Dermis microvascular lymphatic vessel endothelial cell (primary cell): ENCODE measurements at places on chromosomes 3 and 15. TPM values are rescaled to one million over a fixed set of nuclear protein-coding genes. Genes with fewer than 3 reads are reported as not detected.

KBTBD8 gene
- total RNA-seq = 1.0 and 1.8 TPM in 2 replicates

- DNase-seq = no peak
These were observed 57.3 kb downstream of the DIPK2A start for GRCh38 chr3:144028798-144029411.

GRCh38 chr3:42746455-42747450 is 26.3 kb downstream of the CCDC13 start:
- no peak for DNase-seq

PLIN1 gene
- under 0.01 TPM in 1 of 2 replicates, not detected in the other for total RNA-seq

TMCO5A gene
- not detected in 2 replicates for total RNA-seq

GRCh38 chr3:78880603-78881461 is 887.0 kb downstream of the ROBO1 start:
- DNase-seq = no peak

- DNase-seq = no peak
These were observed 1.5 kb upstream of the GPX1 start for GRCh38 chr3:49359623-49360022.

- DNase-seq = no peak
These were observed 145.9 kb downstream of the OR4M2 start for GRCh38 chr15:22226034-22226790.

DNA sequence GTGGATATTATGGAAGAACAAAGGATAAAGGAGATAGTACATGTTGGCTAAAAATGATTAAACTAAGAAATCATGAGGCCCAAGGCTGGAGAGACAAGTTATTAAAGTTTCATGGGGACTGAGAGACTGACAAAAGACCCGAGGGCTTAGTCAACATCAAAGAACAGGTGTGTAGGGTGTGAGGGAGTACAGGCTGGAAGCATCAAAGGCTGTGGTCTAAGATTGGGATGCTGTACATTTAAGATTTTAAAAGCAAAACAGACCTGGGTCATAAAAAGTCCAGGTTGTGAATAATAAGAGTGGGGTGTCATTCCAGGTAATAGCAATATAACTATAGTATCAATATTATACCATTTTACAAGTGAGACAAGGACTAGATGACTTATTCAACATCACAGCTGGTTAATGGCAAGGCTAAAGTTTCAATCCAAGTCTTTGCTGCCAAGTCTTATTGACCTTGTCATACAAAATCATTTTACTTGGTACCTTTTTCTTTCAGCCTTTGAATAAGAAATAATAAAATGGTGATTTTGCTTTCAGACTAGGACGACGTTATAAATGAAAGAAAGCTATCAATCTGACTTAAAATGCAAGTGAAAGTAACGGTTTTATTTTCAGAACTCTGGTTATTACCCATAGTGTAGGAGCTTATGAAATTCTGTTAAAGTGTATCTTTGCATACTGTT is 211.6 kb downstream of the TNIK start:
- DNase-seq = no peak

CYP8B1 gene
- total RNA-seq = not detected in 2 replicates

B3GNT5 gene
- 25.2 and 36.5 TPM in 2 replicates for total RNA-seq

DNA sequence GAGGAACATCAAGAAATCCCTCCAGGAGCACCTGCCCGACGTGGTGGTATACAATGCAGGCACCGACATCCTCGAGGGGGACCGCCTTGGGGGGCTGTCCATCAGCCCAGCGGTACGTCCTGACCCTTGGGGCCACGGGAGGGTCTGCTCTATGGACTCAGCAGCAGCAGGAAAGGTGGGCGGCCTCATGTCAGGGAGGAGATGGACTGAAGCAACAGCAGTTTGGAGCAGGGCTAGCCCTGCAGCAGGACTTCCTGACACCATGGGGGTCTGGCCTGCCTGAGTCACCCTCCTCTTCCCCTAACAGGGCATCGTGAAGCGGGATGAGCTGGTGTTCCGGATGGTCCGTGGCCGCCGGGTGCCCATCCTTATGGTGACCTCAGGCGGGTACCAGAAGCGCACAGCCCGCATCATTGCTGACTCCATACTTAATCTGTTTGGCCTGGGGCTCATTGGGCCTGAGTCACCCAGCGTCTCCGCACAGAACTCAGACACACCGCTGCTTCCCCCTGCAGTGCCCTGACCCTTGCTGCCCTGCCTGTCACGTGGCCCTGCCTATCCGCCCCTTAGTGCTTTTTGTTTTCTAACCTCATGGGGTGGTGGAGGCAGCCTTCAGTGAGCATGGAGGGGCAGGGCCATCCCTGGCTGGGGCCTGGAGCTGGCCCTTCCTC is 24.2 kb downstream of the HDAC11 start:
- no peak for DNase-seq

- no peak for DNase-seq
These were observed 2.4 kb downstream of the TSC22D2 start for GRCh38 chr3:150410311-150411105.

GRCh38 chr3:99777708-99778107 is 40.0 kb upstream of the CMSS1 start:
- DNase-seq = no peak

DNA sequence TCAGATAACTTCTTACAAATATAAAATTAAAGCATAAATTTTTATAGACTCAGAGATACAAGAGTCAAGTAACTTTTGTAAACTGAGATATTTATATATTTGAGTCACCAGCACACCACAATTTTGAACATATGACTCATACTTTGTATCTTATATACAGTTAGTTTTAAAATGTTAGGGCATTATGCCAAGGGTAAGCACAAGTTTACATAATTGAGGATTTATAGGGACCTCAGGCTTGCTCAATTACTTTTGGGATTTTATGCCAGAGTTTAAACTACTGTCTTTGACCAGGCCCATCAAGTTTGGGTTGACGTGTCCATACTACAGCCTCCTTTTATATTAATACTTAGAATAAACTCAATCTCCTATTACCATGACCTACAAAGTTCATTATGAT is 7.4 kb upstream of the FGF7 start:
- peak; percentile 9 for DNase-seq

CTXN2 gene
- total RNA-seq = not detected in 2 replicates

RASGRP1 gene
- total RNA-seq = 0.13 and 0.26 TPM in 2 replicates

DNA sequence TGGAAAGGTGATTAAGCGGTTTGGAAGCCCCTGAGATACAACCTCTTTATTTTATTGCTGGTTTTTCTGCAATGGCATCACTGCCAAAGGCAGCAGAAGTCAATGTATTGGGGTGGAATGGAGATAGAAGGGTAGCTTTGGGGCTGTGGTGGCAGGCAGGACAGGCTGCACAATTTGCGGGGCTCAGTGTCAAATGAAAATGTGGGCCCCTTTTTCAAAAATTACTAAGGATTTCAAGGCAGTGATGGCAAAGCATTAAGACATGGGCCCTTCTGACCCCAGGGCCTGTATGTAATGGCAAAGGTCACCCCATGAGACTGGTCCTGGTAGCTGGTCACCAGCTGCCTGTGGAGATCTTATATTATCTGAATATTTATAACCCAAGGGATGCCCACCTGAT is 29.3 kb upstream of the GALNT15 start:
- DNase-seq = no peak

GRCh38 chr3:183551930-183552329 is 3.6 kb downstream of the KLHL6 start:
- DNase-seq = no peak

- no peak for DNase-seq
These were observed 5.3 kb downstream of the PLCB2 start for GRCh38 chr15:40302288-40302886.

GRCh38 chr3:4584456-4585249 is 91.5 kb downstream of the ITPR1 start:
- no peak for DNase-seq

GP5 gene
- total RNA-seq = 0.13 TPM in 2 replicates

KCNMB3 gene
- total RNA-seq = 2.1 and 2.7 TPM in 2 replicates

- DNase-seq = peak; percentile 98
These were observed 11.7 kb downstream of the SCAANT1 start for GRCh38 chr3:63900459-63900858.

CCR1 gene
- not detected in 2 replicates for total RNA-seq

- no peak for DNase-seq
These were observed 2.2 kb downstream of the MBNL1 start for GRCh38 chr3:152270937-152271336.

DNA sequence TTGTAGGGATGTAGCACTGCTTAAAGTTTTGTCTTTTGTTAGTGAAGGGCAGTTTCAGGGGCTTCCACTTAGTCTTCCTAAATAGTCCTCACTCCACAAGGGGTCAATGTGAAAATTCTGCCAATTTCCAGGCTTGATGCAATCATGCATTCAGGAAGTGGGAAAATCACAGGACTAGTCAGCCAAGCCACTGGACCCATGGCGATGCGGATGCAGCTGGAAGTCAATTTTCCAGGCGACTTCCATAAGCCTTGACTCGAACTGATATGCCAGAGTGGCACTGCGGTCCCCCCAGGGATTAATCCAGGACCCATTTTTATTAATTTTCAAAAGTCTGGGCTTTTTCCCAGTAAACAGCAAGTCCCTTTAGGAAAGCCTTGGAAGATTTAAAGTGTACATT is 26.1 kb downstream of the GBE1 start:
- peak; percentile 80 for DNase-seq

CEP152 gene
- total RNA-seq = 1.9 and 4.7 TPM in 2 replicates

KCNAB1 gene
- total RNA-seq = under 0.01 and 1.6 TPM in 2 replicates

USP50 gene
- total RNA-seq = not detected in 2 replicates

DNA sequence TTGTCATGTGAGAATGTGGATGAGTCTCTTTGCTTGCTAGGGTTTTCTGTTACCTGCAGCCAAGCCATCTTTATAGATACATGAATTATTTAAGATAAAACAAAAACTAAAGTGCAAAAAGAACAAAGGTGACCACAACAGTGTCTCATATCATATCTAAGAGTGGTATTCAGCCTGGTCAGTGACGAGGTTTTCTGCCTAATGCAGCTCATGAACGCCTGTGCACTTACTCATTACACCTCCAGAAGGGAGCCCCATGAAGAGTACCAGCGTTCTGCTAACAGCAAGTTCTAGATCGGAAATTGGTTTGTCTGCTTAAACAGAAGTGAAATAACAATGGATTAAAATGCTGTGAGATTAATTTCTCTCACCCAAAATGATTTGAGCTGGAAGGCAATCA is 19.2 kb downstream of the PXYLP1 start:
- no peak for DNase-seq

- no peak for DNase-seq
These were observed 565.0 kb downstream of the MAGI1 start for GRCh38 chr3:65473736-65474135.

CPNE9 gene
- not detected in 2 replicates for total RNA-seq

DNA sequence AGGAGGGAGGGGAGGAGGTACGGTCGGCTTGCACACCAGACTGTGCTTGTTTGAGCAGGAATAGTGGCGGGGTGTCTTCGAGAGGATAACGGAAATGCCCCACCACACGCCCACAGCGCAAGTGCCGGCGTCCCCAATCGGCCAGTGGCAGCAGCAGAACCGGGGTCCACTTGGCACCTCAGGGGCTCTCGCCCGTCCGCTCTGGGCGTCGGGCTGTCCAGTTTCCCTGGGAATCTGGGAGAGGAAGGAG is 53.7 kb downstream of the CCDC54 start:
- DNase-seq = no peak

C3orf22 gene
- not detected in 2 replicates for total RNA-seq

DNA sequence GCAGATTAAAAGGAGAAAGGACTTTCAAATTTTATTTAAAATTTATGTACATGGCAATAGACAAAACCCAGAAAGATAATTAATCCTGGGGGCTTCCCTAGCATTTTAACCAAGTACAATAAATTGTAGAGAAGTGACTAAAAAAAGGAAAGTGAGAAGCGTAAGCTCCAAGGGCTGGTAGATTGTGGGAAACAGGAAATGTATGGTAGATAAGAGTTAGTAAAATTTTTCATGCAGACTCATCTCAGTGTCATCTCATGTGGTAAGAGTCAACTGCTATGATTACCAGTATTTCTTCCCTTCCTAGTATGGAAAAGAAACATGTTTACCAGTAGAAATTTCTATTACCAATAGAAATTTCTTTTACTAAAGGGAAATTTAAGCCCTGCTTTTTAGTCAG is 464.3 kb upstream of the AGTR1 start:
- DNase-seq = no peak

CFAP44 gene
- 0.64 and 1.3 TPM in 2 replicates for total RNA-seq
